Kidney glomerular epithelial cell (primary cell): ENCODE measurements at places on chromosomes 2 and 18.

GRCh38 chr18:31720867-31721266, 36.5 kb upstream of the B4GALT6 start:
- no peak for DNase-seq

- no peak for DNase-seq
These were observed 635.8 kb downstream of the RNF144A start for GRCh38 chr2:7552825-7553570.

DNA sequence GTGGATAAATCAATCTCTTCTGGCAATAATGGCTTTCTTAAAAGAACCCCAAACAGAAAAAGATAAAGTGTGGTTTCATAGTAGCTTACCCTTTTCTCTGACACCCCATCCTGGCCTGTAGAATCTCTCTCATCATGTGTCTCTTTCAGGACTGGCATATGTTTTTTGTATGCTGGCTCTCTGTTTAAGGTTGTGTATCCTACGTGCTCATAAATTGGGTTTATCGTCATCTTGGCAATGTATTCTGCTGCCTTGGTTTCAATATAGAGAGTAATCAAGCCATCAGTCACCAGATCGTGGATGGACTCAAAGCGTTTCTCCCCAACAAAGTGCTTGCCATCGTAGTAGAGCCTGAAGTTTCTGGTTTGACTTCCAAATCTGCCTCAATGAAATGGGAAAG, 113.5 kb upstream of the CHRNA1 start:
- no peak for DNase-seq

GRCh38 chr2:40394031-40394430, 57.9 kb downstream of the SLC8A1 start:
- no peak for DNase-seq

- DNase-seq = no peak
These were observed 1.1 kb downstream of the PREB start for GRCh38 chr2:27133195-27133875.

- no peak for DNase-seq
These were observed 165.2 kb downstream of the RAPGEF4 start for GRCh38 chr2:172900871-172901270.

- DNase-seq = no peak
These were observed 90.1 kb downstream of the ALPK2 start for GRCh38 chr18:58538604-58539386.

- DNase-seq = no peak
These were observed at the start of gene UCN for GRCh38 chr2:27308359-27308881. TSS of gene UCN (minus strand) at chr2:27308445. CDS start at chr2:27307895, 550 bp downstream.

DNA sequence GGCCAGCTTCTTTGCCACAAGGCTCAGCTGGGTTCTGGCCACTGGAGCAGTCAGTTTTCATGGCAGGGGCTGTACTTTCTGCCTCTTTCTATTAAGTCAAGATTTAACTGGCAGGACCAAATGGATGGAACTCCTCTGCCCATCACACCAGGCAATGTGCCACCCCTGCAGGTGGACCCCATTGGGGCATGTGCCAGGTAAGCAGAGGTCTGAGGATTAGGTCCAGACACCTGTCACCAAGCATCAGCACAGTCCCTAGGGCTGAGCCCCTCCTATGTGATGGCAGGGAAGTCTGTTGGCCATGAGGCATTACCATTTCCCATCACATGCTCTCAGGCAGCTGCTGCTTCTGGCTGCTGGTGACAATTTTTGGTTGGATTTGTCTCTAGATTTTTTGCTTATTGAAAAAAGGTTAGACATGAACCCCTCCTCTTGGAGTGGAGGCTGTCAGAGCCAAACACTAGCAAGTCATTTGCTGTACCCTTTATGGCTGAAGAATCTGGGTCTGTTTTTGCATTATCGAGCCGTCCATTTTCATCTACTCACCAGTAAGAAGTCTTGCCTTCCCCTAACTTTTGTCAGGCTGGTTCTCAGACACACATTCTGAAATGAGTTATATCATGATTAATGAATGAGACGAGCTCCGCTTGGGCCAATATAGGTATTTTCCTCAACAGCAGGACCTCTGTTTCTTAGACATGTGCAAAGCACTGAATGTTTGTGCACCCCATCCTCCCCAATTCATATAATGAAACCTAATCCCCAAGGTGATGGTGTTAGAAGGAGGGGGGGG, 328.0 kb downstream of the TSN start:
- no peak for DNase-seq

DNA sequence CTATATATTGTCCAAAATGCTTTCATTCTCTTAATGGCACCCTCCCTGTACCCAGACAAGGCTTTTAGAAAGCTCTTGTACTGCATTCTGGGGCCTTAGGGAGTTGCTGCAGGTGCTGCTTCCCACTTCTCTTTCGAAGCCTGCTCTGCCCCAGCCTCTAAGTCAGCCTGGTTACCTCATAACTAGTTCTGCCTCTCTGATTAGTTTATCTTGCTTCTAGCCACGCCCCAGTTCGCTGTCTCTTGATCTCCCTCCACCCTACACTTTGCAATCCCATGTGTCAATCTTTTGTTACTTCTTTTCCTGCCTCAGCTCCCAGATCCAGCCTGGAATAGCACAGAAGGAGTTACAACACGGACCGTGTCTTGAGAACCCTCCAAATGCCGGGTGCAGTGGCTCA, 13.8 kb upstream of the NCOA1 start:
- no peak for DNase-seq

- no peak for DNase-seq
These were observed 9.3 kb upstream of the SCYGR5 start for GRCh38 chr2:227657199-227657845.

DNA sequence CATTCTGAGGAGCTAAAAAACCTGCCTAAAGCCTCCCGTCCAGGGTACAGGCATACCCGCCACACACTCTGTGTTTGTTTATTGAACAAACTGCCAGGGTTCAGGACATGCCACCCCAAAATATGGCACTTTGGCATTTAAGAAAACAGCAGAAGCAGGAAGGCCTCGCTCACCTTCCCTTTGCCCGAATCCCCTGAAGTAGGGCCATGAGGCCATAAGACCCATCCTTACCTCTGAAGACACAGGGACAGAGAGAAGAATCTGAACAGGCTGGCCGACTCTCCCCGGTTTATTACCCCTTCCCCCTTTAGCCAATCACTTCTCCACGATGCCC, 1.7 kb upstream of the NEURL3 start:
- DNase-seq = no peak

DNA sequence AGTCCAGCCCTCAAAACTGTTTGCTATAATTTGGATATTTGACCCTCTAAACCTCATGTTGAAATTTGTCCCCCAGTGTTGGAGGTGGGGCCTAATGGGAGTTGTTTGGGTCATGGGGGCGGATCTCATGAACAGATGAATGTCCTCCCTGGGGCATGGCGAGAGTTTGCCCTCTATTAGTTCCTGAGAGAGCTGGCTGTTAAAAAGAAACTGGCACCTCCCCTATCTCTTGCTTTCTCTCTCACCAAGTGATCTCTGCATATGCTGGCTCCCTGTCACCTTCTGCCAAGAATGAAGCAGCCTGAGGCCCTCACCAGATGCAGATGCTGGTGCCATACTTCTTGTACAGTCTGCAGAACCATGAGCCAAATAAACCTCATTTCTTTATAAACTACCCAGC, 12.0 kb downstream of the LNPK start:
- no peak for DNase-seq

DNA sequence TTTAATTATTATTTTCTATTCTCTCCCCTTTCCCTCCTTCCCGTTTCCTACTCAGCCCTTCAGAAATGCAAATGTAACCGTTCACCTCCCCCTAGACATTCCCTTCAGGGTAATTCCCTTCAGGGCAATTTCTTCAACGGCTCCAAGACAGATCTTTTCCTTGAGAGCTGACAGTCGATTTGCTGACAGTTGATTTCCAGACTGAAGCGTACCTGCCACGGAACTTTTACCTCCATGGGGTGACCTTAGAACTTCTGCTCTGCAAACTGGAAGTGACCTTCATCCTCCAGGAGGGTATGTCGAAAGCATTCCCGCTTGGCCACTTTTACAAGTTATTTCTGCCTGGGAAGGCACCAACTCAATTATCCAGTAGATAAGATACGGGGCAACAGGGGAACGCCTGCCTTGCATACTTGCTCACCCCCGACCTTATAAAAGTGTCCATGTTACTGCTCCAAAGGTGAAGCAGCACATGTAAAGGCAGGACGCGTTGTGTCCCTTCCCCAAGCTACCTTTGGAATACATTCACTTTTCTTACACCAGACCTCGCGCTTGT, 18.5 kb downstream of the B3GNT7 start:
- DNase-seq = no peak

DNA sequence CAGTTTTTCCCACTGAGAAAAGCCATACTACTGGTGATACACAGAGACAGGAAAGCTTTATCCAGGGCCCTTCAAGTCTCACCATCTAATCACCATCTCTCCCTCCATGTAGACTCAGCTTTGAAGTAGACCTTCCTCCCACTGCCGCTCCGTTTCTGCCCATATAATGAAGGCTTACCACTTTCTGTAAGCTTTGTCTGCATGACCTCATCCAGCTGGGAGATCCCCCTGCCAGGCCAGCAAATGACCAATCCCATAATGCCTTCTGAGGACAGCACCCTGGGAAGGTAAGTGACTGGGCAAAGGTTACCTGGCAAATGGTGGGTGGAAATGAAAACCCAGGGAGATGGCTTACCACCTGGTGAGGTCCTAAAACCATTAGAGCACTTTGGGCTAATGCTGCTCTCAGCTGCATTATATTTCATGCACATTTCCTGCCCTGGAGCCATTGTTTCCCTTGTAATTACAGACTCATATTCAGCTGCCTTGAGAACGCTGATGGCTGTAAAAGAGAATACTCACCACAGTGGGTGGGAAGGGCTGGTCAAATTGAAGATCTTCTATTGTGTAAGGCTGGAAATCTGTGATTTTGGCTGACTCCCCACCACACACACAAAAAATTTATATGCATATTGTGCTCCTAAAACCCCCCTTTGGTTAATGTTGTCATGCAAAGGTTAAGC, 350.7 kb upstream of the SYT4 start:
- no peak for DNase-seq

- DNase-seq = peak; percentile 21
These were observed 126.7 kb downstream of the TWIST2 start for GRCh38 chr2:238974501-238975166.

DNA sequence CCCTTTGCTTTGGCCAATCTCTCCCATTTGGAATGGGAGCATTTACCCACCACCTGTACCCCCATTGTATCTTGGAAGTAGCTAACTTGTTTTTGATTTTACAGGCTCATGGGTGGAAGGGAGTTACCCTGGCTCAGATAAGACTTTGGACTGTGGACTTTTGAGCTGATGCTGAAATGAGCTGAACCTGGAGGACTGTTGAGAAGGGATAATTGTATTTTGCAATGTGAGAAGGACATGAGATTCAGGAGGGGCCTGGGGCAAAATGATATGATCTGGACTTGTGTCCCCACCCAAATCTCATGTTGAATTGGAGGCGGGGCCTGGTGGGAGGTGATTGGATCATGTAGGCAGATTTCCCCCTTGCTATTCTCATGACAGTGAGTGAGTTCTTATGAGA, 58.6 kb upstream of the ZFP36L2 start:
- DNase-seq = no peak

DNA sequence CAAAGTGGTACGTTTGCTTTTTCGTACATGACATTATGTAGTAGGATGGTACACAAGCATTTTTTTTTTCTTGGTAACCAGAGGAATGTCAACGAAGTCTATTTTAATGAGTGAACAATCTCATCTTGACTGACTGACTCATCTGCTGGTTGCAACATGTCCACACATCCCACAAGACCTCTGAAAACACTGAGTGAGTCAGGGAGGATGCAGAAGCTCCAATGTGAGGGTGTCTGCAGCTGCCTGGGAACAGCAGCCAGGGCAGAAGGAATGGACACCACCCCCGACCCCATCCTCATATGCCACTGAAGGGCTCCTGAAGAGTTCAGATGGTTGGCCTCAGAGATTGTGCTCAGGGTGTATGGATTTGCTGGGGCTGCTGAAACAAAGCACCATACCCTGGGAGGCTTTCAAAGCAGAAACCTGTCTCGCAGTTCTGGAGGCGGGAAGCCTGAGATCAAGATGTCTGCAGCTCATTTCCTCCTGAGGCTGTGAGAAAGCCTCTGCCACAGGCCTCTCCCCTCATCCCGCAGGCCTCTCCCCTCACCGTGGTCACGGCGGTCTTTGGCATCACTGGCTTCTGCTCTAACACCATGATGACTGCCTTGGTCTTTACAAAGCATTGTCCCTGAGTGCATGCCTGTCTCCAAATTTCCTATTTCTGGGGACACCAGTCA, 124.6 kb downstream of the LRATD1 start:
- peak; percentile 93 for DNase-seq

DNA sequence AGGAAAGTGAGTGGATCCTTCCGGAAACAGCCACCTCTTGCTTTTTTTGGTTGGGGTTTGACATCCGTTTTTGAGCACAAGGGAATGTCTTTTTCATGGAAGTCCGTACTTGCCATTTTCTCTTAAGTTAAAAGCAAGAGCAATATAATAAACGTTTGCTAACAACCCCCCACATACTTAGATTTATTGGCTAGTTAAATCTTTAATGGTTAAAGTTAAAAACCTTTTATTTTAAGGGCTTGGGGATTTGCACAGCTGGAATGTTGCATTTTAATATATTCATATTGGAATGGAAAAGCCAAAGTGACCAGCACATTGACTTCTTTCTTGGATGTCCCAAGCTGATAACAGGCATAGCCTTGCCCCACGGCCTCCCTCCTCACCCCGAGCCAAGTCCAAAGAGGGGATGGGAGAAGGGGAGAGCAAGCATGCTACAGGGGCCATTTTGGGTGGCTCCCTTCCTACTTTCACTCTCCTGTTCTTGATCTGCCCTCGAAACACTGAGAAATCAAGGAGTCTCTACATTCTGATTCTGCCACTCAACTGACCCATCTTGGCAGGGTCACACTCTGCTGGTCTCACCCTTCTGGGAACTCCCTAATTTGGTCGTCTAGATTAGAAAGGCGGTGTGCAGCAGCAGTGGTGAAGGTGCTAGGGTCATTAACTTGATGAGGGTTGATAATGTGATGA, 48.1 kb upstream of the PKDCC start:
- no peak for DNase-seq

- no peak for DNase-seq
These were observed 34.4 kb downstream of the MTA3 start for GRCh38 chr2:42602876-42603219.

GRCh38 chr2:48383036-48383435, 146.9 kb upstream of the STON1 start:
- no peak for DNase-seq

GRCh38 chr2:203670939-203671338, 35.5 kb upstream of the CD28 start:
- DNase-seq = no peak

DNA sequence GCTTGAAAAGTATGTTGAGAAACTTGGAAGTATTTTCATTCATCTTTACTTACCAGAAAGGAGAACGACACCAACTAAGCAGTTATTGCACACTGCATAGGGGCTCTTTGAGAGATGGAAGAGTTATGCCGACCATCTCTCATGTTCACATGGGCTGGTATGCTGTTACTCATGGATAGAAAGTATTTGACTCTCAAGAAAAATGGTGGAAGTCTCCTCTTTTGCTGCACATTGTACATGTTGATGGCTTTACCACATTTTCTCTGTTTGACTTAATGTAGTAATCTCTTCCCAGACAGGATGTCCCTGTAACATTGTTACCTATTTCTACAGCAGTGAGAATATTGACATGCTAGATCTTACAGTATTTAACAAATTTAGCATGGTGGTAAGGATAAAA, 23.2 kb downstream of the CAB39 start:
- DNase-seq = no peak

- no peak for DNase-seq
These were observed 34.0 kb upstream of the SPTBN1 start for GRCh38 chr2:54422072-54422581.

GRCh38 chr18:1014509-1014908, 109.8 kb downstream of the ADCYAP1 start:
- DNase-seq = no peak

GRCh38 chr2:119771331-119771730, 11.6 kb downstream of the PTPN4 start:
- DNase-seq = no peak
